ENCODE measurements at places on chromosomes 7 and 10. TPM values are rescaled to one million over a fixed set of nuclear protein-coding genes. Genes with fewer than 3 reads are reported as not detected.

The STRIP2 gene
- 12.1 TPM for total RNA-seq

The CTNNA3 gene
- total RNA-seq, result 0.57 TPM

The GRID1 gene
- not detected for total RNA-seq

The NPTX2 gene
- not detected for total RNA-seq

The OR2A7 gene
- total RNA-seq, result 4.8 TPM

The PLAC9 gene
- not detected for total RNA-seq

The PRTFDC1 gene
- 0.27 TPM for total RNA-seq

The IL2RA gene
- 124 TPM for total RNA-seq

The EPHA1 gene
- total RNA-seq, result 10.0 TPM

The C10orf62 gene
- not detected for total RNA-seq

The FXYD4 gene
- total RNA-seq, result not detected

The STX1A gene
- 6.7 TPM for total RNA-seq

The RNF148 gene
- not detected for total RNA-seq

The NPFFR1 gene
- total RNA-seq, result not detected

The MPP7 gene
- total RNA-seq, result 20.2 TPM

Measured in activated CD4-positive, alpha-beta T cell treated with anti-CD3 and anti-CD28 coated beads, Interleukin-2, amount 10 ng/mL, durations not matched to agents 7 days and 5 days (primary cell).